Kidney epithelial cell (primary cell): ENCODE measurements at places on chromosomes 1 and 21. TPM values are rescaled to one million over a fixed set of nuclear protein-coding genes. Genes with fewer than 3 reads are reported as not detected.

CLCA4 gene
- not detected in 2 replicates for total RNA-seq

GRCh38 chr1:29200906-29201594 is 19.4 kb upstream of the SRSF4 start:
- no peak for DNase-seq

GRCh38 chr1:22788254-22788661 is 77.6 kb downstream of the EPHB2 start:
- no peak for DNase-seq

DNA sequence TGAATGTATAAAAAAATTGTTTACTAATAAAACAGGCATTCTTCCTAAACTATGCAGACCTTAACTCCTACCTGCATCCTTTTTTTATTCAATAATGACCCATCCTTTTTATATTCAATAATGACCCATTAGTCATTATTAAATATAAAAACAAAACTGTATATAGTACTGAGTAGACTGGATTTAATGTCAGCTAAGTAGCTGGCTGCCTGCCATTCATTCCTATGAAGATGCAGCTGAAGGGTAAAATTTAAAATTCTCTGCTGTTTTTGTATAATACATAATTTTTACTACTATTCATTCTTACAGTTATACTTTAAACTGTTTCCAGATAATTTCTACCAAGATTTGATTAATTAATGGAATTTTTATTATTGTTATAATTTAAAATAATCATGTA is 79.3 kb downstream of the DENND1B start:
- DNase-seq, result no peak
